ENCODE measurements at places on chromosomes 13 and 19.

- DNase-seq = no peak
Measured at GRCh38 chr13:85995788-85996418, 196.7 kb upstream of the SLITRK6 start.

DNA sequence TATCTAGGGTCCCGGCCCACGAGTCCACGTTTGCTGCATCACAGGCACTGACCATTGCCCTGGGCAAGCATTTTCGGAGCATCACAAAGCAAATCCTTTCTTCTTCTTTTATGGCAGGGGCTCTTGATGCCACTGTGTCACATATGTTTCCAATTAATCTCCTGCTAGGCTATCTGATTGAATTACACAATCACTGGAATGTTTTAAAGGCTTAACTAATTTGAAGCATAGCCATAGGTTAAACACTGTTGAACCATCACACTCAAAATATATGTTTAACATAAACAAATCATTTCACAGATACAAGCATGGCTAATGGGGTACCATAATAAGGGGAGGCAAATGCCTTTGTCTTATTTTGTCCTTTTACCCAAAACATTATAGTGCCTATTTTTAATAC, 338.3 kb downstream of the POU4F1 start:
- DNase-seq = no peak

DNA sequence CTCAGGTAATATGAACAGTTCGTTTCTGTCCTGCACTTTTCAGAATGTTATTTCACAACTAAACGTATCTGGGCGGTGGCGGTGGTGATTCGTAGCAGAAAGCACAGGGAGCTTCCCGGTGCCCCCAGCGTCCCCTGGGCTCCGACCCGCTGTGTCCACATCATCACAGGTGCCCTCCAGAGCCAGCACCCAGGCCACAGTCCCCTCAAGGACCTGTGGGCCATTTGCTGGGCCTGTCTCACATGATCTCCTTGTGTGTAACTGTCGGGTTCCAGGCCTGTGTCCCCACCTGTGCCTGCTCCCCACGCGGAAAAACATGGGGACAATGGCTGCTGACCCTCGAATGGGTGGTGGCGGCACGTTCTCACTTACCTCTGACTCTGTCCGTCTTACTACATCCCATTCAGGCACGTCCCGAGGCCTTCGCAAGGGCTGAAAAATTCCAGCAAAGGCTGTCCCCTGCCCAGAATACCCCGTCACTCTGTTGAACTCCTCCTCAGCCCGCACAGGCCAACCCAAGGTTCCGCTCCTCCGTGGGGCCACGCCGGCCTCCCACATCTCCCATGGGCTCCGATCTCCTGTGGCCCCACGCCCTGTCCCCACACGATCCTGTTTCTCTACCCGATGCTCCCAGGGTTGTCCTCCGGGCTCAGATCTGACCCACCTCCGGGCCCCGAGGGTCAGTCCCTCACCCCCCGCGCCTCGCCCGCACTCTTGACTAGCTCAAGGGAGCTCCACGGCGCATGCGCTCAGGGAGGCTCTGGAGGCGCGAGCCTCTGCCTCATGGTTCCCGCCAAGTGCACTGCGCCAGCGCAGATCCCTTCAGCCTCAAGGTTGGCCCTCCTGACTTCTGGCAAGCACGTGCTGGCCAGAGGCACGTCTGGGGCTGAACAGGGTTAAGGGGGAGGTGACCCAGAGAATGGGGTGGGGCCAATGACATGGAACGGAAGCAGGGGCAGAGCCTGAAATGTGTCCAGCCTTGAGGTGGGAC, 21.2 kb downstream of the DEDD2 start:
- DNase-seq = no peak

GRCh38 chr19:34578751-34579150, 97.2 kb downstream of the WTIP start:
- no peak for DNase-seq
